Stromal cell of bone marrow (primary cell): ENCODE measurements at places on chromosomes 1 and 21.

- no peak for DNase-seq
Measured at GRCh38 chr1:164689672-164690511, 130.9 kb downstream of the PBX1 start.

- peak; percentile 66 for DNase-seq
Measured at GRCh38 chr21:31117128-31117916, 79.0 kb upstream of the KRTAP19-8 start.

DNA sequence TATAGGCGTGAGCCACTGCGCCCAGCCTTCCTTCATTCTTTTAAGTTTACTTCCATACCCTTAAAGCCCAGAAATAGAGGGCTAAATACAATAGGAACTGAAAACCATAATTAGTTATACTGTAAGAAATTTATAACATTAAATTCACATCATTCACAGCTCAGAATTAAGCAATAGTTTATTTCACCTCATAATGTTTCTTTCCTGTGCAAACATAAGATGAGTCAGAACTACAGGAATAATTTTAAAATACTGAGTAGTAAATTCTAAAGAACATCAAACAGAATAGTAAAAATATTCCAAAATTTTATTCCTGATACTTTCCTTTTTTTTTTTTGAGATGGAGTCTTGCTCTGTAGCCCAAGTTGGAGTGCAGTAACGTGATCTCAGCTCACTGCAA lies 24.1 kb downstream of the POGZ start:
- no peak for DNase-seq

DNA sequence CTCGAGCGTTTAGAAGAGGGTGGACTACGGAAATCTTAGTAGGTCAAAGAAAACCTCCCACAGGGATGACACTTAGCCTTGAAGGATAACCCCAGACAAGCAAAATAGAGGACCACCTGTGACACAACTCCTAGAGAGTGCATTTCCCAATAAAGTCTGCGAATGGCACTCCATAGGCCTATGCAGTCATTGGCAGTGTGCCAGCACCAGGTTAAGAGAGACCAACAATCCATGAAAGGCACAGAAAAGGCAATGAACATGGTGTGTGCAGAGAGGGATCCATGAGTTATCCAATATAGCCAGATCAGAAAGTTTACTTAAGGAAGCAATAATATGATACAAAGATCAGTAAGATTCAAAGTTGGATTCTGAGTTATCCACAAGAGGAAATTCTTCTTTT lies 45.2 kb upstream of the FMO2 start:
- DNase-seq = no peak

- DNase-seq = no peak
Measured at GRCh38 chr1:101300916-101301315, 64.1 kb downstream of the S1PR1 start.

- no peak for DNase-seq
Measured at GRCh38 chr21:35965699-35966098, 94.6 kb downstream of the SETD4 start.
